Stimulated activated CD8-positive, alpha-beta memory T cell treated with anti-CD3 and anti-CD28 coated beads, Interleukin-4, amount 100 ng/mL, for 4 hours (primary cell): ENCODE measurements at places on chromosomes 5 and 9.

DNA sequence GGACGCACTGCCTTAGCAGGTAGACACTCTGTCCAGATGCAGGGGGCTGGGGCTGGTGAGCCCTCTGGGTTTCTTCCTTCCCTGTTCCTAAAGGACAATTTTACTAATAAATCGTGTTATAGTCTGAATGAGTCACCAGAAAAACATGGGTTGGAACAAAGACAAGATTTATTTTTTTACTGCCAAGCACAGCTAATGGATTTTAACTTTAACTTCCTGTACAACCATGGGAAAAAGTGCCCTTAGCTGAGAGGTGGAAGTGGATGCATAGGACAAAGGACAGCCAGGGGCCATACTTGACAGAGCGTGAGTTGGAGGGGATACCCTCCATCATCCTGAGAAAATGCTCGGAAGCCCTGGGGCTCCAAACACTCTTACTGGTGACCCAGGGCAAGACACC lies 300.7 kb downstream of the MSX2 start:
- no peak for DNase-seq

DNA sequence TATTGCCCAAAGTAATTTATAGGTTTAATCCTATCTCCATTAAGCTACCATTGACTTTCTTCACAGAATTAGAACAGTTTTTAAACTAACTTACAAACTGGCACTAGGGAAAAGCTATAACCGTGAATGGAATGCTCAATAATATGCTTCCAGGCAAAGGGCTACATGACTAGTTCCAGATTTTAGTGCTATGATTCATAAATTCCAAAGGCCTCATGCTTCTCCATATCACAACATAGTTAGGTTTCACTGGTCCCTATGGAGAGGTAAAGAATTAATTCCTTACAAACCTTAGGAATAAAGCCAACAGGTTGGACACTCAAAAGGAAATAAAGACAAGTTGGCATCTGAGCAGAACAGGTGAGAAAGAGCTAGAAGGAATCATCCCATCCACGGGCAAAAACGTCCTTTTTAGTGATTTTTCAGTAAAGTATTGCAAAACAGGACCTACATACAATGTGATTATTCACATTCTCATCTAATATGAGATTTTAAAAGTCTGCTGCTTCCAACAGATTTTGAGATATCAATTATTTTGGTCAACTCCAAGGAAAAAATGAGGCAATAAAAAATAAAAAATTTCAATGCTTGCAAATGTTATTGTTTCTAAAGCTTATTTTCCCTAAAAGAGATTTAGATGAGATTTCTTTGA lies 97.0 kb upstream of the TARS1 start:
- no peak for DNase-seq

GRCh38 chr9:127940593-127940992 lies 2.9 kb upstream of the DPM2 start:
- no peak for DNase-seq

- DNase-seq, result no peak
Measured at GRCh38 chr9:114906922-114907571, 23.3 kb downstream of the TNFSF8 start.

- DNase-seq, result no peak
Measured at GRCh38 chr5:95935553-95936100, 26.0 kb downstream of the ELL2 start.

- DNase-seq, result no peak
Measured at GRCh38 chr5:114418176-114419066, 56.6 kb downstream of the KCNN2 start.
